ENCODE measurements at places on chromosomes 3 and 15. TPM values are rescaled to one million over a fixed set of nuclear protein-coding genes. Genes with fewer than 3 reads are reported as not detected.
A peak's percentile ranks its signal among the peaks of the same experiment; 100 is the strongest.

TIGIT gene
- total RNA-seq: 5.6 TPM

C3orf52 gene
- 26.9 TPM for total RNA-seq

GOLGA8M gene
- not detected for total RNA-seq

NR2E3 gene
- total RNA-seq: not detected

DNA sequence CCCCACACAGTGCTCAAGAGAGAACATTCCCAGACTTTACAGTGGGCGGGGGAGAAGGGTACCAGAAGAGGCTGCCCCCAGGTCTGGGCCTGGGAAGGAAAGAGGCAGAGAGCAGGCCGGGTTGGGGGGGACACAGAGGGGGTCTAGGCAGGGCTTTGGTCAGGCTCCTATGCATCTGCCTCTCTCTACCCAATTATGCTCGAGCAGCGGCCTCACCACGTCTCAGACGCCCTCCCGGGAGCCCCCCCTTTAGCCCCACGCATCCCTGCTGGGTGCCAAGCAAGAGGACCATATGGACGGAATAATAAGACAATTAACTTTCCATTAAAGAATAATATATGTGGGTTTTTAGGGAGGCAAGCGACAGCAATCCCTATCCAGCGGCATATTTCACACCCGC lies 32.8 kb downstream of the CACNA2D2 start:
- DNase-seq: no peak
- H3K4me3 ChIP-seq: no peak overlapping the region
- H3K4me1 ChIP-seq: no peaks in the 10 kb centered on the region
- no peak overlapping the region for H3K27ac ChIP-seq

- no peaks in the 10 kb centered on the region for H3K27me3 ChIP-seq
- H3K4me1 ChIP-seq: no peaks in the 10 kb centered on the region
- H3K4me3 ChIP-seq: no peak overlapping the region
- no peak for DNase-seq
- H3K27ac ChIP-seq: no peak overlapping the region
Observed at GRCh38 chr3:146861262-146861661, 256.1 kb upstream of the PLSCR5 start.

DNA sequence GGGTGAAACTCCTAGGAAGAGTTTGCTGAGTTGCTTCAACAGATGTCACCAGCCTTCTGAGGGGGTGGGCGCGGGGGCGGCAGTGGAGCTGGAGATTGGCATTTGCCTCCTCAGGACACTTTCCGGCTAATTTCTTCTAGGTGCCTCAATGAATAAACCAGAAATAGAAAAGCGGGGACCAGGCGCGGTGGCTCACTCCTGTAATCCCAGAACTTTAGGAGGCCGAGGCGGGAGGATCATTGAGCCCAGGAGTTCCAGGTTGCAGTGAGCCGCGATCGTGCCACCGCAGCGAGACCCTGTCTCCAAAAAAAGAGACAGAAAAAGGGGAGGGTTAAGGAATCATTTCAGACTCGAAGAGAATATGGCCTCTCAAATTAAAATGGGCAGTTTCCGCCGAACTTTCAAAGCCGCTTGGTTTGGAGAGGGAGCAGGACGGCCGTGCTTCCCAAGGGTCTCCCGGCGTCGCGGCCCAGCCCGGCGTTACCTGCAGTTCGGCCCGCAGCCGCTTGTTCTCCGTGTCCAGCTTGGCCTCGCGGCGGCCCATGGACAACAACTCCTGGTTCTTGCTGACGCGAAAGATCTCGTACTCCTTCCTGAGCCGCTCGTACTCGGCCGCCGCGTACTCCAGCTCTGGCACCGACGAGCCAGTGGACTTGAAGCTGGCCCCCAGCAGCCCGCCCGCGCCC lies 587 bp downstream of the NPHP3 start:
- H3K27ac ChIP-seq: peak overlapping the region; percentile 91
- peak; percentile 65 for DNase-seq
- peaks cover 26% of the 10 kb centered on the region for H3K4me1 ChIP-seq
- no peaks in the 10 kb centered on the region for H3K36me3 ChIP-seq

DNA sequence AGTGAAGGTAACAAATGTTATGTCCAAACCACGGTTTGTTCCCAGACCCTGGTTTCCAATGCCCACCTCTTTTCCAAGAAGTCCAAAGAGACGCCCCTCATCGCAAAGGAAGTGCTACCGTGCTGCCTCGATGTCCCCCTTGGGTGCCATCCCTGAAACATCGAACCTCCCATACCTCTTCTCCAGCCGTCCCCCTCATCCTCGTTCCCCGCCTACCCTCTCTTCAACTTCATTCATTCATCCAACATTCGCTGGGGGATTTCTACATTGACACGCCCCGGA lies 467 bp downstream of the TIPIN start:
- peak overlapping the region; percentile 62 for H3K4me3 ChIP-seq
- peaks cover 6% of the 10 kb centered on the region for H3K4me1 ChIP-seq
- no peaks in the 10 kb centered on the region for H3K27me3 ChIP-seq
- peak overlapping the region; percentile 80 for H3K27ac ChIP-seq
- DNase-seq: no peak

GRCh38 chr15:38706956-38707355 lies 142.3 kb upstream of the RASGRP1 start:
- H3K4me3 ChIP-seq: no peak overlapping the region
- H3K27me3 ChIP-seq: no peaks in the 10 kb centered on the region
- H3K27ac ChIP-seq: no peak overlapping the region
- no peaks in the 10 kb centered on the region for H3K36me3 ChIP-seq
- H3K4me1 ChIP-seq: peaks cover 27% of the 10 kb centered on the region

DNA sequence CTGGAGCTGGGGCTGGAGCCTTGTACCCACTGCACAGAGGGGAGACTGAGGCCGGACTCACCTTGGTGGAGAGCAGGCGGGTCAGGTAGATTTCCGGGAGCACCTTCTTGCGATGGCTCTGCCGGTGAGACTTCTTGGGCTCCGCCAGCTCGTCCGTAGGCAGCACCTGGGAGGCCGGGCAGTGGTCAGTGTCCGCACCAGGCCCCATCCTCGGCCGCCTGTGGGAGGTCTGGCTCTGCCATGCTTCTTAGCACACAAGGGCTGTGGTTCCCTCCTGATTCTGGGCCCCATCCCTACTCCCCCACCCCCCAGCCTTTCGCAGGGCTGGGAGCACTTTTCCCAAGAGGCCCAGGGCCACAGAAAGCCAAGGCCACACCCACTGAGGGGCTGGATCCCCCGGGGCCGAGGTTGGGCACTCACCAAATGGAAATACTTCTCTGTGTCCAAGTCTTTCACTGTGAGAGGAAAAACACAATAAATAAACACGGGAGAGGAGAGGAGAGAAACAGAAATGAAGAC lies 17.4 kb downstream of the H1-8 start:
- H3K36me3 ChIP-seq: no peaks in the 10 kb centered on the region
- no peak overlapping the region for H3K4me3 ChIP-seq
- DNase-seq: no peak
- no peaks in the 10 kb centered on the region for H3K27me3 ChIP-seq

- no peak for DNase-seq
- H3K27ac ChIP-seq: peak overlapping the region; percentile 73
- H3K27me3 ChIP-seq: no peaks in the 10 kb centered on the region
- no peak overlapping the region for H3K4me3 ChIP-seq
- peaks cover 15% of the 10 kb centered on the region for H3K4me1 ChIP-seq
Observed at GRCh38 chr3:177597311-177598096, 400.2 kb upstream of the TBL1XR1 start.

DNA sequence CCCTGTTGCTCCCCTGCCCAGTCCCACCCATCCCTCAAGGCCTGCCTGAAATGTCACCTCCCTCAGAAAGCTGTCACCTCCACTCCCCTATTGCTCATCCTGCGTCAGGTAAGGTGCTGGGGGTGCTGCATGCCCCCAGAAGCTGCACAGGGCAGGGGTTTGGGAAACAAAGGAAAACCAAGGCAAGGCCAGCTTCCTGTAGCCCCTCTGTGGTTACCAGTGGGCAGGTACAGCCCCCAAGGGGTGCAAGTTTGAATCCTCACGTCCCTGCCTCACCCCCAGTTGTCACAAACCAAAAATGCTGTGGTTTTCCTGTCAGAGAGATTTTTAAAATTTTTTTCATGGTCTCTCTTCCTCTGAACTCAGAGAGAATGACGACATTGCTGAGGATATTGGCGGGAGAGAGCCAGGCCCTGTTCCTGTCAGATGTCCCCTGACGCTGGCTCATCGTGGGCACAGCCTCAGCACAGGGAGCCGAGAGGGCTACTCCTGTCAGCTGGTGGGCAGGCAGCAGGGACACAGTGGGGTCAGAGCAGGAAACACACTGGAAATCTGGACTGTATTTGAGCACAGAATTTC lies 27.0 kb downstream of the PSTPIP1 start:
- no peak overlapping the region for H3K27ac ChIP-seq
- H3K27me3 ChIP-seq: no peaks in the 10 kb centered on the region
- H3K36me3 ChIP-seq: no peaks in the 10 kb centered on the region
- no peak overlapping the region for H3K4me3 ChIP-seq
- no peaks in the 10 kb centered on the region for H3K4me1 ChIP-seq
- no peak for DNase-seq

- DNase-seq: no peak
- H3K4me3 ChIP-seq: no peak overlapping the region
- peaks cover 35% of the 10 kb centered on the region for H3K27me3 ChIP-seq
Observed at GRCh38 chr3:42257007-42257406, 9.0 kb downstream of the CCK start.

GRCh38 chr3:104070906-104071305 lies 1295.8 kb upstream of the ALCAM start:
- no peak for DNase-seq
- H3K27me3 ChIP-seq: no peaks in the 10 kb centered on the region
- H3K4me1 ChIP-seq: no peaks in the 10 kb centered on the region
- H3K4me3 ChIP-seq: no peak overlapping the region

DNA sequence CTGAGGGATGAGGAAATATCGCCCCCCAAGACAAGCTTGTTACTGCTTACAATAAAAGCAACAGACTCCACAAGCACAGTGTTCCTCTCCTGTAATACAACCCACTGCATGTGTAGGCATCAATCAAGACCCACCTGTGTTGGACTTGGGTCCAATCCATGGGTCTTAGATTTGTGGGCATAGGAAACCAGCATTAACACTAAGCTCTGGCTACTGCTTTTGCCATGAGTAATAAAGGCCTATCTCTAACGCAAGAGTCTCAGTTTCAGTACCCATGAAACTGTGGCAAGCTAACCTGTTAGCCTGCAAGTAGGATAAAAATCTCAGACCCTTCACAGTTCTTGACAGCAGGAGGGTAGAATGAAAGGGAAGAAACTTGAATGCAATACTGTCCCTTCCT lies 5.2 kb upstream of the EIF1B start:
- H3K4me3 ChIP-seq: no peak overlapping the region
- no peaks in the 10 kb centered on the region for H3K36me3 ChIP-seq
- no peak overlapping the region for H3K27ac ChIP-seq
- DNase-seq: no peak

DNA sequence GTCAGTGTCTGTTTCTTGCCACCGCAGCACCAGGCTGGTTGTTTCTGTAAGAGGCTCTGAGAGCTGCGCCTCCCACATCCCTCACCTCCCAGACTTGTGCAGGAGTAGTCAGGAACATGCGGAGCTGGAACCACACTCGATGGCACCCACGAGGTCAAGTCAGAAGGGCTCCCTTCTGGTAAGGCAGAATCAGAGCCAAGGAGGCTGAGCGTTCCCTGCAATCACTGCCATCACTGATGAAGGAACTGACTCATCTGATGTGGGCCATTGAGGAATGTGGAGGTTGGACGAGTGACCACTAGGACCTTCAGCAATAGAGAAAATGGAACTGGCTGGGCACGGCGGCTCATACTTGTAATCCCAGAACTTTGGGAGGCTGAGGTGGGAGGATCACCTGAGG lies 35.7 kb upstream of the BLM start:
- no peaks in the 10 kb centered on the region for H3K4me1 ChIP-seq
- H3K27ac ChIP-seq: no peak overlapping the region
- H3K27me3 ChIP-seq: no peaks in the 10 kb centered on the region
- H3K36me3 ChIP-seq: no peaks in the 10 kb centered on the region
- no peak for DNase-seq

DNA sequence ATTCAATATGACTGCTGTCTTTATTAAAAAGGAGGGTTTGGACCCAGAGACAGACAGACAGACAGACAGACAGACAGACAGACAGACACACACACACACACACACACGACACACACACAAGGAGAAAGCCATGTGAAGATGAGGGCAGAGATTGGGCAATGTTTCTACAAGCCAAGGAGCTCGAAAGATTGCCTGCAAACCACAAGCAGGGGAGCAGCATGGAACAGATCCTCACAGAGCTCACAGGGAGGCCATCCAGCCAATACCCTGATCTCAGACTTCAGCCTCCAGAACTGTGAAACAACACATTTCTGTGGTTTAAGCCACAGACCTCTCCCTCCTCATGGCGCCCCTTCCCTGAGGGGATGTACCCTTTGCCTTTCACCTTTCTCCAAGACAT lies 35.8 kb upstream of the ABHD2 start:
- DNase-seq: no peak
- no peak overlapping the region for H3K27ac ChIP-seq
- H3K27me3 ChIP-seq: no peaks in the 10 kb centered on the region
- H3K36me3 ChIP-seq: no peaks in the 10 kb centered on the region

DNA sequence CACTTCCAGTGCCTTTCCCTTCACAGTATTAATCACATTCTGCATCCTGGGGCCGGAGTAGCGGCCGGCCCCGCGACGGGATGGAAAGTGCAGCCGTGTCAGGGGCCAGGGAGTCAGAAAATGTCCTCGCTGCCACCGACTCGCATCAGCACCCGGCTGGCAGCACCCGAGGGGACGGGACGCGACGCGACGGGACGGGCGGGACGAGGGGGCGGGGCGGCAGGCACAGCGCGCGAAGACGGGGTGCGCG lies 353 bp downstream of the ATG3 start:
- DNase-seq: no peak
- H3K27me3 ChIP-seq: no peaks in the 10 kb centered on the region
- H3K36me3 ChIP-seq: no peaks in the 10 kb centered on the region
- H3K4me1 ChIP-seq: peaks cover 14% of the 10 kb centered on the region
- H3K4me3 ChIP-seq: peak overlapping the region; percentile 77
- peak overlapping the region; percentile 94 for H3K27ac ChIP-seq

DNA sequence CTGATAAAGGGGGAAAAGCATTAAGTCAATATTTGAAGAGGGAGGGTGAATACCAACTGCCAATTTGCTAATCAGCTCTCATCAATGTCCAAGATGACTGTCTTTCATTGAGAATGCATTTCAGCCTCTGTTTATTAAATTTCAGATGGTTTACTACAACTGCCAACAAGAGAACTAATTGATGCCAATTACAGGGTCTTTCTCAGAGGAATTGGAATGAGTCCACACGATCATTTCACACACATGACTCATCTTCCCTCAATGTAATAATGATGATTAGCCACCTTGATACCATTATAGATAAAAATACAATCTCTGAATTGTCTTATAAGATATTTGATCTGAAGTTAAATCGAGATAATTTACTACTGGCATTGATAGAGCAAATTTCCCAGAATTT lies 1274.4 kb downstream of the ROBO2 start:
- no peaks in the 10 kb centered on the region for H3K27me3 ChIP-seq
- no peaks in the 10 kb centered on the region for H3K36me3 ChIP-seq
- no peak overlapping the region for H3K4me3 ChIP-seq
- no peak for DNase-seq
- H3K4me1 ChIP-seq: no peaks in the 10 kb centered on the region

GRCh38 chr3:131620977-131621376 lies 118.2 kb upstream of the MRPL3 start:
- H3K36me3 ChIP-seq: no peaks in the 10 kb centered on the region
- DNase-seq: no peak
- H3K27ac ChIP-seq: no peak overlapping the region
- H3K4me1 ChIP-seq: no peaks in the 10 kb centered on the region
- no peaks in the 10 kb centered on the region for H3K27me3 ChIP-seq

GRCh38 chr3:2653706-2654105 lies 456.5 kb downstream of the IL5RA start:
- H3K27ac ChIP-seq: no peak overlapping the region
- no peaks in the 10 kb centered on the region for H3K4me1 ChIP-seq
- no peaks in the 10 kb centered on the region for H3K27me3 ChIP-seq
- H3K4me3 ChIP-seq: no peak overlapping the region
- no peak for DNase-seq
